Effector memory CD8-positive, alpha-beta T cell (primary cell): ENCODE measurements at places on chromosomes 2 and 18.

DNA sequence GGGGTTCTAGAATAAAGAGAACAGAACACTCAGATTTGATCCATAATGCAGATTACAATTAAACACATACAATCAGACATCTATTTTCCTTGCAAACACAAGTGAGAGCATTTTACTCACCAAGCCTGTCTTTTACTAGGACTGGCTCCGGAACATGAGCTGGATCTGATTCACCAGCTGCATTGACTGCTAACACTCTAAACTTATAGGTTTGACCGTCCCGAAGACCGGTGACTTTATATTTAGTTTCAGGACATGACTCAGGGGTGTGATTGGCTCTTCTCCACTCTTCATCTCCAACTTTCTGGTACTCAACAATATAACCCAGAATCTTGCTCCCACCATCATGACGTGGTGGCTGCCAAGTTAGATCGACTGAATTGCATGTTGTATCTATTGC lies 112.4 kb downstream of the PLEKHA3 start:
- no peak for DNase-seq

DNA sequence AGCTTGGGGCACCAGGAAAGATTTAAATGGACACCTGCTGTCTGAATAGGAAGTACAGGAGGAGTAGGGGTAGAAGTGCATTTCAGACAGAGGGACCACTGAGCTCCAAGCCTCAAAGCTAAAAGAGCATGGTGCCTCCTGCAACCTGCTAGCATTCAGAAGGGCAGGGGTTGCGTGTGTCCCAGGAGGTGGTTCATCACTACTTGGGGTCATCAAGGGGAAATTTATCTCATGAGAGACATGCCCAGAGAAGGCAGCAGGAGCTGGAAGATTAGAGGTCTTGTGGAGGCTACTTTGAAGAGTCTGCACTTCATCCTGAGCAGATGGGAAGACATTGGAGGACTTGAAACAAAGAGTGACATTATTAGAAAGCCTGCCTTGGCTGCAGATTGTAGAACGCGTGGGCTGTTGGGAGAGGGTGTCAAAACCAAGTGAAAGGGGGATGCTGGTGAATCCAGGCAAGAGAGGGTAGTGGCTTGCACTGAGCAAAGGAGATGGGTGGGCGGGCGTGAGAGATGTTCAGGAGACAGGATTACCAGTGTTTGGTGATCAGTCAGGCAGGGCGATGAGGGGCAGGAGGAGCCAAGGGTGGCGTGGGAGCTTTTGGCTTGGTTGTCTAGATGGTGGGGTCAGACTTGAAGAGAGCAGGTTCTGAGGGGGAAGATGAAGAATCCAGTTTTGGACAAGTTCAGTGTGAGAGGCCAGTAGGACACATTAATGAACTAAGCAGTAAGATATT lies 154.0 kb downstream of the DYSF start:
- no peak for DNase-seq

DNA sequence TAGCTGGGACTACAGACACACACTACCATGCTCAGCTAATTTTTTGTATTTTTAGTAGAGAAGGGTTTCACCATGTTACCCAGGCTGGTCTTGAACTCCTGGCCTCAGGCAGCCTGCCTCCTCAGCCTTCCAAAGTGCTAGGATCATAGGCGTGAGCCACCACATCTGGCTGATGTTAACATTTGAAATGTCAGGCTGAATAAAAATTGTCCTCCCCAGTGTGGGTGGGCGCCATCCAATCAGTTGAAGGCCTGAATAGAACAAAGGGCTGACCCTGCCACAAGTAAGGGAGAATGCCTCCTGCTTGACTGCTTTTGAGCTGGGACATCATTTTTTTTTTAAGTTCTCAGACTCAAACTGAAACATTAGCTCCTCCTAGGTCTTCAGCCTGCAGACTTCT lies 21.0 kb upstream of the RHOB start:
- no peak for DNase-seq

GRCh38 chr18:79770826-79771225 lies 26.9 kb upstream of the KCNG2 start:
- DNase-seq: no peak

- DNase-seq: no peak
Measured at GRCh38 chr18:23712445-23712844, 23.2 kb downstream of the LAMA3 start.

GRCh38 chr2:227462462-227462951 lies 9.4 kb upstream of the AGFG1 start:
- no peak for DNase-seq

DNA sequence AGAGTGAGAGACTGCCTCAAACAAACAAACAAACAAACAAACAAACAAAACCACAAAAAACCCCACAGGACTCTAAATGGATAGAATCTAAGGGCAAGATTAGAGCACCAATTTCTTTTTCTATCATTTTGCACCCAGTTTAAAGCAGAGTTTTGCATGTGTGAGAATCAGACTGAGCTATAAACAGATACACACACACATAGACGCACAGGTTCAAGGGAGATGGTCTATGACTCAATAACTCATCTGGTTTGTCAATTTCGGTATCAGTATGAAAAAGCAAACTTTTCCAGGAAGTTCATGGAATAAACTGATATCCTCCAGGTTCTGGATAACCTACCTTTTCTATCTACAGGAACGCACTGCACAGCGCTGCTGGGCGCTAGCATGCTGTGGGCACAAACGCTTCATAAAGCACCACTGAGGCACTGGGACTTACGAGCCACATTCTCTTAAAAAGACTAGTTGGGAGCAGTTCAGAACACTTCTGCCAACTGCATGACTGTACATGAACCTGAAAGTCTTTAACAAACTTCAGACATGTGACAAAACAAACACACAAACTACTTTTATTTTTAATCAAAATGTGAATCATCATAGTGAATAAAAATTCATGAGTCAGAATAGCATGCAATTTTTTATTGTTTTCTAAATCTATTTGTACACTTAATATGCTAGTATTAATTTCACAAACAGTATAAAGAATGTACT lies 46.6 kb downstream of the ID2 start:
- no peak for DNase-seq
